H54 (cell line): ENCODE measurements at places on chromosomes 5 and 9.

GRCh38 chr5:125232779-125233230 is 486.4 kb upstream of the ZNF608 start:
- no peak for DNase-seq

DNA sequence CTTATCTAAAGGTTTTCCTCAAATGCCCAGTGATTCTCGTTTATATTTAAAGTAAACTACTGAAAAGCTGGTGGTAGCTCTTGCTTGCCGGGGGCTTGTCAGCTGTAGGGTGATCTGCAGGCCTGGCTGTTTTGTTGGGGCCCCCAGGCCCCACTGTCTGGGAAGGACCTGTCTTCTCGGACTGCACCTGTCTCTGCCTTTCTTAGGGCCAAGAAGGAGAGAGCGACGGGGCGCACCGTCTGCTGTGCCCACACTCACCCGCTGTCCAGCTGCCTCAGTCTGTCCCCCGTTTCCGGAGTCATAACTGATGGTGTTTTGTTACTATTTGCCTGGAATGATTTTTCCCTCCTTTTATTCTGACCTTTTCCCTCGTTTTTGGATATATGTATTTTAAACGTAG is 94.1 kb upstream of the CACNA1B start:
- DNase-seq = no peak

- DNase-seq = no peak
Observed at GRCh38 chr5:74274326-74274725, 366.2 kb downstream of the ENC1 start.

GRCh38 chr5:131959136-131959535 is 13.7 kb upstream of the MEIKIN start:
- DNase-seq = no peak

DNA sequence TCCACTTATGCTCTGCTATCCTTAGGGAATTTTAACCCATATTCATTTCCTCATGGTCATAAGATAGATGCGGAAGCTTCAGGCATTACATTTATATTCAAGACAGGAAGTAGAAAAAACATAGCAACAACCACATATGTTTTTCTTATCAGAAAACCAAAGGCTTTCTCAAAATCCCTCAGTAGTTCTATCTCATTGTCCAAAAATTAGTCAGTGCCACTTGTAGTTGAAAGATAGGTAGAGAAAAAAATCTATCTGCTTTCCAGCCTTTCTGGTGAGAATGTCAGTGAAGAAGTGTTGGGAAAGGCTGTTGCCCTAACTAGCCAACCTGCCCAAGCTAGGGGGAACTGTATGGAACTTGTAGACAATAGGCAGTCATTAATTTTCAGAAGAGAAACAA is 23.5 kb upstream of the MOCS2 start:
- DNase-seq = no peak

DNA sequence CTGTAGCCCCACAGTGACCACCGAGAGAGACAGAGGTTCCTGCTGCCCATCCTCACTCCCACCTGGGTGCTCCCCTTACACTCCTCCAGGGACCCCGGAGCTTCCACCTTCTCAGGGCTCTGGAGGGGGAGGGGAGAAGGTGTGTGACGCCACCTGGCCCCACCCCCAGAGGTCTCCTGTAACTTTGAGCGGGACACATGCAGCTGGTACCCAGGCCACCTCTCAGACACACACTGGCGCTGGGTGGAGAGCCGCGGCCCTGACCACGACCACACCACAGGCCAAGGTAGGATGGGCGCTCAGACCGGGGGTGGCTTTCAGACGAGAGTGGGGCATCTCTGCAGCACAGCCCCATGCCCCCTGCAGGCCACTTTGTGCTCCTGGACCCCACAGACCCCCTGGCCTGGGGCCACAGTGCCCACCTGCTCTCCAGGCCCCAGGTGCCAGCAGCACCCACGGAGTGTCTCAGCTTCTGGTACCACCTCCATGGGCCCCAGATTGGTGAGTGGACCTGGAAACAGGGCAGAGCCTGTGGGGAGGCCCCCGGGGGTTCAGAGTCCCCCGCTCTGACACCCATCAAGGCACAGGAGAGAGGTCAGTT is 4.5 kb downstream of the MAMDC4 start:
- DNase-seq = no peak

DNA sequence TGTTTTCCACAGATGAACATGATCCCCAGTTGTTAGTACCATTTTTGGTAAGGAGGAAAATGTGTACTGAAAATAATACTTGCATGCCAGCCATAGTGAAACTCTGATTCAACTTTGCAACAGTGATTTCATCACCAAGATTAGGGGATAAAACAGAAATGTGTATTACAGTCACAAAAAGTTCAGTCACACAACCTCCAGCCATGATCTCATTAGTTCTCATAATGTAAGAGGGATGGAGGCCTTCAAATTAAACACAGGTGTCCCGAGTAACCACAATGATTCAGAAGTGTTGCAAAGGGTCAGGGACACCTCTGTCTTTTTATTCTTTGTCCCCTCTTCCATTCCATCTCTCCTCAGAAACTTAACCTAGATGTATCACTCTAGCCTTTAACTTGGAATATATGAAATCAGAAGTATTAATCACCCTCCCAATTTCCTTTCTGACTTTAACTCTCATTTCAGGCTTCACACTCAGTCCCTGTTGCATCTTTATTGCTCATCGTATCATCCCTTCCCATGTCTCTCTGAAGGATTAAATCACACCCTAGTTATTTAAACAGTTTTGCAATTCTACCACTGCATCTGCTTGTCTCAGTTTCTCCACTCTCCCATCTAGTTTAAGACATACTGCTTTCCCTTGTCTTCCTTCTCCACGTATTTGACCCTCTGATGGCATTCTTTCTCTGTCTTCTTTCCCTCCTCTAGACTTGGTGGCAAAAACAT is 291.2 kb downstream of the ADAMTS6 start:
- DNase-seq = no peak

DNA sequence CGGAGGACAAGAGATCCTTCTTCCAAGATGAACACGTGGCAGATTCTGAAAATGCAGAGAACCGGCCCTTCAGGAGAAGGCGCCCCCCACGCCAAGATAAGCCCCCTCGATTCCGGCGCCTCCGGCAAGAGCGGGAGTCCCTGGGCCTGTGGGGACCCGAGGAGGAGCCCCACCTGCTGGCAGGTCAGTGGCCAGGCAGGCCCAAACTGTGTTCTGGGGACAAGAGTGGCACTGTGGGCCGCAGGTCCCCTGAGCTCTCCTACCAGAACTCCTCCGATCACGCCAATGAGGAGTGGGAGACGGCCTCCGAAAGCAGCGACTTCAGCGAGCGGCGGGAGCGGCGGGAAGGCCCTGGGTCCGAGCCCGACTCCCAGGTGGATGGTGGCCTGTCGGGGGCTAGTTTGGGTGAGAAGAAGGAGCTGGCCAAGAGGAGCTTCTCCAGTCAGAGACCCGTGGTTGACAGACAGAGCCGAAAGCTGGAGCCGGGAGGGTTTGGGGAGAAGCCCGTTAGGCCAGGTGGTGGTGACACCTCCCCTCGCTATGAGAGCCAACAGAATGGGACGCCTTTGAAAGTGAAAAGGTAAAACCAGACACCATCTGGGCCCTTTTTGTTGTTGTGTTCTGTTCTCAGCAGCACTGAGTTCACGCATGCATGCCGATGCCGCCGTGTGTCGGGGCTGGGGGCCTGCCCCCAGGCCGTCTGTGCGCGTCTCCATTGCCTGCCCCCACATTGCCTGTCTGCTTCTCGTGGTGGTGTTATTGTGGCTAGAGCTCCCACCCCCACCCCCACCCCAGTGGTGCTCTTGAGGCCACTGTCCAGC is 26.6 kb upstream of the POMT1 start:
- DNase-seq = no peak

GRCh38 chr5:173429489-173430150 is 101.4 kb upstream of the STC2 start:
- no peak for DNase-seq

- no peak for DNase-seq
Observed at GRCh38 chr9:109996936-109997580, 210.9 kb downstream of the C9orf152 start.
